Gastroesophageal sphincter (tissue), 4 donors: ENCODE measurements at places on chromosomes 5 and 9.

GRCh38 chr5:116671211-116671736 lies 96.7 kb upstream of the SEMA6A start:
- no peak for ATAC-seq

DNA sequence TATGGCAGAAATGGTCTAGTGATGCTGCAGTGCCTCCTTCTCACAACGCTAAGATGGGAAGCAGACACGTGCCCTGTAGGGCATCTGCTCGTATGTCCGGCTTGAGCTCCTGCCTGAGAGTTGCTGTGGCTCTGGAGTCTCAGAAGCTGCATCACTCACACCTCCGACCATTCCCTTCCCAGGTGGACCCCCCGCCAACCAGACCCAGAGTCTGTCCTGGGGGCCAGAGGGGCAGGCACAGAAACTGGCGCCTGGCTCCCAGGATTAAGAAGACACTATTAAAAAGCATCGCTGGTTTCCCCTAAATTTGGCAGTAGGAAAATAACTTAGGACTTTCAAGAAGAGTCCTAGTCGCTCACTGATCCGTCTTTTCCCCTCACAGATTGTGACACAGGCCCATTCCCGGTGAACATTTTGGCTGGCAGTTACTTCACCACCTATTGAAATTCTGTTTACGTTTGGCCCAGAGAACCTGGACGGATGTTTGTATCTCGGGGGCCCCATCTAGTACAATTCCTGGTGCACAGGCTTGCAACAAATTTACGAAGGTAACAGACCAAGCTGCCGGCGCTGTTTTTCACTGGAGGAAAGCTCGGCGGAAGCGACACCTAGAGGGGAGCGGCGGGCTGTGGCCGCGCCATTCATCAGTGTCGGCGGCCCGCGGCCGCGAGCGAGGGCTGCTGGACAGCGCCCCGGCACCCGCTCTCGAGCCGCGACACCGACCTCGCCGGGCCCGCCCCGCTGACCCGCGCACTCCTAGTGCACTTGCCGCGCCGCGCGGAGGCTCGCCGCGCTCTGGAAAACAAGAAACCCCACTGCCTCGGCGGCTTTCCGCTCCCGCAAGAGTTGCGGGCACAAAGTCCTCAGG lies 1.6 kb downstream of the FSTL4 start:
- ATAC-seq = peak; percentile 72

GRCh38 chr5:149391524-149391923 lies 12.4 kb upstream of the IL17B start:
- ATAC-seq = no peak

DNA sequence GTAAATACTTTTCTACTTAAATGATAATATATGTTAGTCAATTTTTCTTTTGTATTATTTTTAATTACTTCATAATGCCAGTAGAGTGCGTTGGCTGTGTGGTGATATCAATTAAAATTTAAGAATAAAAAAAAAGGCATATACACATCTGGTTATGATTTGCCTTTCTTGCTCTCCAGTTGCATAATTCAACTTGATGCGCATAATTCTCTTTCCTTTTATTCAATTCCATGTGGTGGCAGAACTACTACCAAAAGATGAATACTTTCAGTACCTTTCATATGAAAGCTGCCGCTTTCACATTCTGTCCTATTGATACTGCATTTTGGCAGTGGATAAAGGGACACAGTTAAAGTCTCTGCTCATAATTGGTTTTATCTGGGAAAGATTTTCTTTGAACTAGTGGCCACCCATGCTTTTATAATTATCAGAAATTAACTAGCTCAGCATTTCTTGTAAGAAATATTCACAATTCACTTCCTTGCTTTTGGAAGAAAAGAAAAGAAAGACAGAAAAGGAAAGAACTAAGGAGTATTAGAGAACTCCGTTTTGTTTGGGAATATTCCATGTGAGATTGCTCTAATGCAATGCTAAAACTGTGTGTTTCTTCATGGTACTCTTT lies 12.3 kb upstream of the ADGRV1 start:
- ATAC-seq = no peak

DNA sequence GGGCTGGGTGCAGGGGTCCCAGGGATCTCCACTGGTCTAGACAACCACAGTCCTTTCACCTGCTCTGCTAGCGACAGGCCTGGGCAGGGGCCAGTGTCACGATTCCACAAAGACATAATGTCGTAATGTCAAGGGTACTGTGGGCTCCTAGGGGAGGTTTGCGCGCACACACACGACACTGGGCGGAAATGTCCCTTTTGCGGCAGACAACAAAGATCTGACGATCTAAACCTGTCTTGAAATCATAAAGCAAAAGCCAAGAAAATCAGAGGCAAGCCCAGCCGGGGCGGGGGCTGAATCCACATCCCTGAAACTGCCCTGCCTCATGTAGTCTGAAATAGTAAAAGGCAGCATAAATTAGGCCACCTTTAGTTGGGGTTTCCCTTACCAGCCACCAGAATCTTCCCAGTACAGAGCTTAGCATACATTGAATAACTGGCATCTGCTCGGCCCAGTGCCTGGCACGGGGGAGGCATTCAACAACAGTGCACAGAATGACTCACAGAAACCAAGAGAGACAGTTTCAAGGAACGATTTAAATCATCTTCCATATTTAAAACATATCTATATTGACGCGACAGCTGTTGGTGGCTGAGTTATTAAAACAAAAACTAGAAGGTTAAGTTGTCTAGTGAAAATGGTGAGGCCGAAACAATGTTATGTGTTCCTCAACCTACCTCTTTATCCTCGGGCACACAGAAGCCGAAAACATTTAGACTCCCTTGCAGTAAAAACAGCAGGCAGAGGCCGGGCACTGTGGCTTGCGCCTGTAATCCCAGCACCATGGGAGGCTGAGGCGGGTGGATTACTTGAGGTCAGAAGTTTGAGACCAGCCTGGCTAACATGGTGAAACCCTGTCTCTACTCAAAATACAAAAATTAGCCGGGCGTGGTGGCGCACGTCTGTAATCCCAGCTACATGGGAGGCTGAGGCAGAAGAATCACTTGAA lies 151.0 kb downstream of the MYO10 start:
- ATAC-seq = no peak

- ATAC-seq = no peak
Measured at GRCh38 chr5:101942321-101942882, 353.7 kb downstream of the SLCO4C1 start.

DNA sequence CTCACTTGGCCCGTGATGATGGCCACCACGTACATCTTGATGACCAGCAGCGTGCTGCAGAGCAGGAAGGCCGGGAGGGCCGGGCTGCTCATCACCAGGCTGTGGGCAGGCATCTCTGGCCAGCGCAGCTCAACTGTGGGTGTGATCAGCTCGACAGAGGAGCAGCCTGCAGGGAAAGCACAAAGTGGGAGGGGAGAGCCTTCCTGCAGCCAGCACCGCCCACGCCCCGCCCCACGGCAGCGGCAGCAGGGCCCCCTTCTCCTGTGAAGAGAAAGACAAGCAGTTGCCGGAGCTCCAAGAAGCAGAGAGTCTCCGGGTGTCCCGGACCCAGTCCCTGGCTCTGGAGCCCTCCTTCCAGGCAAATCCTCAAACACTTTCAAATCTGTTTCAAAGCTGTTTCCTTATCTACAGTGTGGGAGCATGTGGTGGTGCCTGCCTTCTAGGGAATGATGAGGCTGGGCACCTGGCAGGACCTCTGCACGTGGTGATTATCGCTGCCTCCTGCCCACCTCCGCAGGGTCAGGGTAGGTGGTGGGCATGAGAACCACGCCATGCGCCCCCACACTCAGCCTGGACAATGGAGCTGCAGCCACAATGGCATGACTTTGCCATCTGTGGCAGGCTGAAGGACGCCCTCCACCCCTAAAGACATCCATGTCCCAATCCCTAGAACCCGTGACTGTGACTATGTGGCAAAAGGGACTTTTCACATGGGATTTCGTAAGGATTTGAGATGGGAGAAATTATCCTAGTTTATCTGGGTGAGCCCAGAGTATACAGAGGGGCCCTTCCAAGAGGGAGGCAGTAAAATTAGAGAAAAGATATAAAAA lies at the start of gene PTGES:
Gene PTGES, minus strand, starts transcription at position 143 of the 830 bp plus-strand sequence. Its CDS starts 30 bp downstream, at position 113.
- peak; percentile 91 for ATAC-seq

- ATAC-seq = no peak
Measured at GRCh38 chr9:13750061-13750460, 470.6 kb upstream of the MPDZ start.

- ATAC-seq = no peak
Measured at GRCh38 chr9:110939573-110939972, 98.7 kb downstream of the LPAR1 start.

DNA sequence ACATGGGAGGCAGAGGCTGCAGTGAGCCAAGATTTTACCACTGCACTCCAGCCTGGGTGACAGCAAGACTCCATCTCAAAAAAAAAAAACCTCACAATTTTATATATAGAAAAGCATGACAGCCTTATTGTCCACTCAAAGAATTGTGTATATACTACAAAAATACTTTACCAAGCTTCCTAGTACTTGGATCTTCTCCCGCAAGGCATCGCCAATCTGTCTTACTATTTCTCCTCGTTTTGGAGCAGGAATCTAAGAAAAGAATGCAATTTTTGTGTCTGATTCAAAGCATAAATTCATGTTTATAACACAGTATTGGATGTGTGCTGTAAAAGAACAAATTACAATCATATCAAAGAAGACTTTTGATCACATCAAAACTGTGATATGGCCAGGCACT lies 11.3 kb downstream of the ALDH7A1 start:
- no peak for ATAC-seq

DNA sequence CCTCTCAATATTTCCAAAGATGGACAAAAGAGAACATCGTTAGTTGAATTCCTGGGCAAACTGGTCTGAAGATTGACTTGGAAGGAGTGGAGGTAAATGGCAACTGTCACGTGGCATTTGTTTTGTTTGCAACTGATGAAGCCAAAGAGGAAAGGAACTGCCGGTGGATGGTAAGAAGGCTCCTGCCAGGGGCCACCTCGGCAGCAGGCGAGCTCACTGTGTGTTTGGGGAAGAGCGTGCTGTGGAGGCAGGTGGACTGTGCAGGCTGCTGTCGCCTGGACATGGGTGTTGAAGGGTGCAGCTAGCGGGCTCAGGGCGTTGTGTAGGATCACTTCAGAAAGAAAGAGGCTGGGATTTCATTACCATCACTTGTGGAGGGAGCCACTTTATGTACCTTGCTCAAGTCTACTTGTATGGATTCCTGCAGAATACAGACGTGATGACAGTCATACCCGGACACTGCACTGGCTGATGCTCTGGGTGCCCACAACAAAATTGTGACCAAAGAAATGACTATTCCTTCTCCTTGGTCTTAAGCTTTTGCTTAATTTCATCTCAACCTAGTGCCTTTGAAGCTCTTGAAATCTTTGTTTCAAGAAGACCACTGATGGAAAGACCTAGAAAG lies 72.7 kb downstream of the MAP1B start:
- peak; percentile 22 for ATAC-seq

- ATAC-seq = no peak
Measured at GRCh38 chr5:163947848-163948666, 442.6 kb downstream of the MAT2B start.

DNA sequence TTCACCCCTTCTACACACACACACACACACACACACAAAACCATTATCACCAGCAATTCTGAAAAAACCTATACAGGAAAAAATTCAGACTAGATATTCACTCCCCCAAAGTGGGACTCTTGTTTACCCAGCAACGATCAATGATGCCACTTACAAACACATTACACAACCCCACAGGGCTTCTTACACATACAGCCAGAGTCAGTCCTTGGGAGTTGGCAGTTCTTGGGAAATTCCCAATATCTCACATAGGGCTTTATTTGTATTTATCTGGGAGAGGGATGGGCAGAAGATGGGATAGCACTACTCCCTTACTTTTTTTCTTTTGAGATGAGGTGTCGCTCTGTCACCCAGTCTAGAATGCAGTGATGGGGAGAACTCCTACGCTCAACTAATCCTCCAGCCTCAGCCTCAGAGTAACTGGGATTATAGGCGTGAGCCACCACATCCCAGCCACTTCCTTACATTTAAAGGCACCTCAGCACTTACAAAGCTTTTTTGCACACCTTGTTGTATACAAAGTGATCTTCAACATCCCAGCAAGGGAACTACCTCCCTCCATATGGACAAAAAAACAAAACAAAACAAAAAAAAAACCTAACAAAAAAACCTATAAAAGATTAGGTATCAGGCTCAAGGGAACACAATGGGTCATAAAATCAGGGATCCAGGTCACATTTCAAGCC lies 168.4 kb downstream of the TSSK1B start:
- no peak for ATAC-seq

DNA sequence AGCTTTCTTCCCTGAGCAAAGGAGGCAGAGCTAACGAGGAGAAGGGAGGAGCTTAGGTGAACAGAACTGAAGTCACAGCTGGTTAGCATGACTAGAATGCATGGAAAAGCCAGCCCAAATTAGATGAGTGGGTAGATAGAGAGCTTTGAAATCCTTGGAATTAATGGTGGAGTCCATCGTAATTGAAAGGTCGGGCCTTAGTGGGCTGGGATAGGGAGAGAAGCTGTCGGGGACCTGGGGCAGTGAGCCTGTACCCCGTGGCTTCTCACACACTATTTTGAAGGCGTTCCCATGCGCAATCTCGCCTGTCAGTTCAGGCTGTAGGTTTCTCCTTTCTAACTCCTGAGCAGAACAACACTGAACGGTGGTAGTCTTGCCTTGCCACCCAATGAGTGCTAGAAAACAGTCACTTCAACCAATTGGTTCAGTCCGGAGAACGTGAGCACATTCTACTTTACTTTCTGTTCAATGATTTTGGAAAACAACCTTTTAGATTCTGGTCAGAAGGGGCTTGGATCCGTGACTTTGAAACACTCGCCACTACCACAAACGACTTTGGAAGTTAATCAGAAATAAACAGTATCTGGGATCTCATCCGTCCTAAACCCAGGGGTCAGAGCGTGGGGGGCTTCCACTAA lies 655 bp upstream of the RAI14 start:
- ATAC-seq = peak; percentile 60

DNA sequence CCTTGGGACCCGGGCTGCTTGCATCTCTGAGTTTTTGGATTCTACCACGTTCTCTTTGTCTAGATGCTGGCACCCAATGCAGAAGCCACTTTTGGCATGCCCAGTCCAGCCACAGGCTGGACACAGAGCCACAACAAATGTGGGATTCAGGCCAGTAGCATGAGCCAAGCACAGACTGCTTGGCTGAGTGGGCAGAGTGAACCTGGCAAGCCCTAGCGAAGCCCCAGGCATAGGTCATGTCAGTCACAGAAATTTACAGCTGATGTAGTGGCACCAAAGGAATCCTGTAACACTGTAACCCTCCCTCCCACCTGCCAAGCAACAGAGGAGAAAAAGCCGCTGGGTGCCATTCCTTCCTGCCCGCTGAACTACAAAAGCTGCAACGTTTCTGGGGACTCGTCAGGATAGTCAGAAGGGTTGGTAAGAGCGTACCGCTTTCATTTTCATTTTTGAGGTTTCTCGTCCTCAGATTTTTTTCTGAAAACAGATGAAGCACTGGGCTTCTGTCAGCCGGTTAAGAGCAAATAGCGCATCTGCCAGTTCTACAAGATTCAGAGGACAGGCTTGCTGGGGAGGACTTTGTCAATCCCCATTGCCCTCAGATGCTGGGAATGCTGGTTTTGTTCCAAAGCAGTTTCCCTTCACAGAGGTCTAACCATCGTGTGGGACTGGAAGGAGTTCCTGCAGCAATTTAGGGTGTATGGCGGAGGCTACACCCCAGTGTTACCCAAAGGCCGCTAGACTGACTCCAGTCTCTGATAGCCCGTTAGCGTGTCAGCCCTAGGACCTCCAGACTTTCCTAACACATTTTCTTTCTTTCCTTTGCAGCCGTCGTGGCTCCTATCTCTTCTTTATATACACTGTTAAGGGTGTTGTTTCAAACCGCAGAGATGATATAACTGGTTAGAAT lies 399.0 kb downstream of the HTR1A start:
- no peak for ATAC-seq
